Fibroblast of skin of back (primary cell): ENCODE measurements at places on chromosomes 2 and 18.
A peak's percentile ranks its signal among the peaks of the same experiment; 100 is the strongest.

GRCh38 chr2:159982270-159982669 is 80.1 kb downstream of the PLA2R1 start:
- DNase-seq, result peak; percentile 43

- DNase-seq, result peak; percentile 62
These were observed 154.2 kb upstream of the CCDC195 start for GRCh38 chr2:224870341-224870740.

DNA sequence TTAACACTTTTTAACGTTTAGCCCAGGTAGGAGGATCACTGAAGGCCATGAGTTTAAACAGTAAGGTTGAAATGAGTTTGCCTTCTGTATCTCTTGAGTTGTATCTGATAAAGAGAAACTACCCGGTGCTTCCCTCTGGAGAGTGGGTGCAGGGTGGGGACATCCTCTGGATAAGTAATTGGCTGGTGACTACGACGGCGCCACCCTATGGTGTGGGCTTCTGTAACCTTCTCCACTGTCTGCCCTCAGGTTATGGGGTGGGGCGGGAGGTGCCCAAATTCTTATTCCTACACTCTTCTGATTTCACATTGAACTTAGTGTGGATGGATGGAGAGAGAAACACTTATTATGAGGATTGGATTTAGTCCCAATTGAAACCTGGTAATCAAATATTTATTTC is 68.8 kb downstream of the LDLRAD4 start:
- DNase-seq, result no peak

DNA sequence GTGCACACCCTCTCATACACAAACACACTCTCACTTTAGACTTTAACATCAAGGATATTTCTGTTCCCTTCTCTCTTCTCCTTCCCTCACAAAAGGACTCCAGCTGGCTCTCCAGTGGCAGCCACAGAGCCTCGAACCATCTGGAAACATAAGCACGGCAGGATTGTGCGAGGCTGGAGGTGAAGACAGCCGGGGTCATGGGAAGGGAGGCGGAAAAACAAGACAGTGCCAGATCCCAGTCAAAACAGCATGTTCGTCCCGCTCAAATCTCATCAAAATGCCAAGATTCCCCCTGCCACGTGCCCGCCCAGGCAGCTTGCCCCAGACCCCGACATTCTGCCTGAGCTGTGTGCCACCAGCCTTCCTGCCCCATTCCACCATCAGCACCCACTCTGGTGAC is 180.3 kb downstream of the ZBTB7C start:
- no peak for DNase-seq

GRCh38 chr2:19690429-19690828 is 211.4 kb downstream of the TTC32 start:
- no peak for DNase-seq

GRCh38 chr2:150467621-150467963 is 19.9 kb downstream of the RND3 start:
- DNase-seq, result no peak

- DNase-seq, result no peak
These were observed 16.1 kb downstream of the NCK2 start for GRCh38 chr2:105760639-105761337.

DNA sequence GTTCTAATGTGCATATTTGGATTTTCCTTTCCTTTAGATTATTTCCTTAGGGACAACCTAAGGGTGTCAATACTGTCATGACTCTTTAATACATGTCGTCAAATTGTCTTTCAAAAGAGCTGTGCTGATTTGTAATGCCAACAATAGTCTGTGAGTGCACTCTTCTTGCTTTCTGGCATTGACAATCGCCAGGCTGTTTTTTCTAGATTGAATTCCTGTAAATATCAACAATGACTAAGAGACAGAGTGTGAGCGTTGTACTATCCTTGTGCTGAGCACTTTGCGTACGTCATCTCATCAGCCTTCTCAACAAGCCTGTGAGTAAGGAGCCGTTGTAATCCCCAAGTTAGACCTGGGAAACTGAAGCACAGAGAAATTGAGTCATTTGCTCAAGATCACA is 96.0 kb downstream of the ACOXL start:
- DNase-seq, result no peak

GRCh38 chr2:63525905-63526304 is 62.4 kb downstream of the WDPCP start:
- no peak for DNase-seq

GRCh38 chr2:46050489-46050888 is 246.7 kb upstream of the EPAS1 start:
- no peak for DNase-seq

- no peak for DNase-seq
These were observed 79.2 kb upstream of the PXDN start for GRCh38 chr2:1823187-1824169.

- DNase-seq, result no peak
These were observed 142.6 kb downstream of the LRRC30 start for GRCh38 chr18:7373441-7373840.

DNA sequence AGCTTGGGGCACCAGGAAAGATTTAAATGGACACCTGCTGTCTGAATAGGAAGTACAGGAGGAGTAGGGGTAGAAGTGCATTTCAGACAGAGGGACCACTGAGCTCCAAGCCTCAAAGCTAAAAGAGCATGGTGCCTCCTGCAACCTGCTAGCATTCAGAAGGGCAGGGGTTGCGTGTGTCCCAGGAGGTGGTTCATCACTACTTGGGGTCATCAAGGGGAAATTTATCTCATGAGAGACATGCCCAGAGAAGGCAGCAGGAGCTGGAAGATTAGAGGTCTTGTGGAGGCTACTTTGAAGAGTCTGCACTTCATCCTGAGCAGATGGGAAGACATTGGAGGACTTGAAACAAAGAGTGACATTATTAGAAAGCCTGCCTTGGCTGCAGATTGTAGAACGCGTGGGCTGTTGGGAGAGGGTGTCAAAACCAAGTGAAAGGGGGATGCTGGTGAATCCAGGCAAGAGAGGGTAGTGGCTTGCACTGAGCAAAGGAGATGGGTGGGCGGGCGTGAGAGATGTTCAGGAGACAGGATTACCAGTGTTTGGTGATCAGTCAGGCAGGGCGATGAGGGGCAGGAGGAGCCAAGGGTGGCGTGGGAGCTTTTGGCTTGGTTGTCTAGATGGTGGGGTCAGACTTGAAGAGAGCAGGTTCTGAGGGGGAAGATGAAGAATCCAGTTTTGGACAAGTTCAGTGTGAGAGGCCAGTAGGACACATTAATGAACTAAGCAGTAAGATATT is 154.0 kb downstream of the DYSF start:
- no peak for DNase-seq

DNA sequence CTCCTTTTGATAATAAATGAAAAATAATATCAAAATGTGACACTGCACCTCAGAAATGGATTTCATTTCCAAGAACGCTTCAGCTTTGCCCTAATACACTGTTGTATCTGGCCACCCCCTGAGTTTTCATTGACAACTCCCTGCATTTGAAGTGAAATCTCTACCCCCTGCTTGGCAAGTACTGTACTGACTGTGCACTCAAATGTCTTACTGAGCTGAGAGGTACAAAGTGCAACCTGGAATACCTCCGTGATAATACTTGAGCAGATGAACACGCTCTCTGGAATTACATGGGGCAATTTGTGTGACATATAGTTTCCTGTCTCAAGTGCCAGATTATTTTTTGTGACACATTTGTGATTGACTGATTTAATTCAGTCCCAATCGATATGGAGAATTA is 231.1 kb downstream of the LRP1B start:
- DNase-seq, result no peak

- no peak for DNase-seq
These were observed 959.4 kb upstream of the GYPC start for GRCh38 chr2:125696560-125696959.

GRCh38 chr2:50749216-50749615 is 282.7 kb downstream of the NRXN1 start:
- peak; percentile 20 for DNase-seq

DNA sequence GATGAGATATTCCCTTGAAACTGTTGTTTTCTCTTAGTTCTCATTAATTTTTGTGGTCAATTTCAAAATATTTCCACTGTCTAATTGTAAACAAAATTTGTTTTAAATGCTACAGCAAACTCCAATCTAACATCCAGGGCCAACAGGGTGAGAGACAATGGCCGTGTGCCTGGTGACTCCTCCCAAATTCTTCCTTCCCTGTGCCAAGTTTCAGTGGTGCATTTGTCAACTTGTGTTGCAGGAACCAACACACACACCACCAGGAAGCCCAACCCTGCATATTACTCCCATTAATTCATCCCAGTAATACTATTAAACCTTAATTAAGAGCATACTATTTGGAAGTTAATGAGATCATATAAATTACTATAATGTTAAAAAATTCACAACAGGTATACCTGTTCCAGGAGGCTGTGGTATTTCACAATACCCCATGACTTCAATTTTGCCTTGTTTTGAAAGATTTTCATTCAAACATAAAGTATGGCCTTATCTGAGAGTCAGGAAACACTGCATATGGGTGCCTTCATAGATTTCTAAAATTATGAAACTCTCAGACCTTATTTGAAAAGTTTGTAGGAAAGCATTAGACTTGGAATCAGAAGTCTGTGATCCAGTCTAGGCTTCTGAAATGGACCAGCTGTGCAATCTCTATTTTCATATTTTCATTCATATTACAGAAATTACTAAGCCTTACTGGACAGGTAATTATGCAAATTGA is 1.1 kb downstream of the SERPINB2 start:
- DNase-seq, result no peak

DNA sequence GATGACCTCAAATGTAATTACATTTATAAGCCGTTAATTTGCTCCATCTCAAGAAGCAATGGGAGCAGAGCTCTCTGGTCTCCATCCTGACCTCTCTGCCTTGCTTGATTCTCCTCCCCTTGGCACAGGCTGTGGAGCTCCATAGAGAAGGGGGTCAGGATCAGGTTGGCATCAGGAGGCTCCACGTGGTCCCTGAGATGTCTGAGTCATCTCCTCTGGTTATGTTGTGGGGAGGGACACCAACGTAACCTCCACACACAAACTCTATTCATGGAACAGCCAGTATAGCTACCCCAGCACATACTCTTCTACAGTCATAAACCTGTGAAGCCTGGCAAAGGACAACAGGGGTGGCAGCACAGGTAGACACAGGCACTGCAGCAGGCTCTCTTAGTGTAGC is 29.0 kb downstream of the TRABD2A start:
- no peak for DNase-seq

- no peak for DNase-seq
These were observed 76.1 kb upstream of the SMIM21 start for GRCh38 chr18:75503615-75504014.

- no peak for DNase-seq
These were observed 5.5 kb downstream of the PDE11A start for GRCh38 chr2:178066890-178067669.

DNA sequence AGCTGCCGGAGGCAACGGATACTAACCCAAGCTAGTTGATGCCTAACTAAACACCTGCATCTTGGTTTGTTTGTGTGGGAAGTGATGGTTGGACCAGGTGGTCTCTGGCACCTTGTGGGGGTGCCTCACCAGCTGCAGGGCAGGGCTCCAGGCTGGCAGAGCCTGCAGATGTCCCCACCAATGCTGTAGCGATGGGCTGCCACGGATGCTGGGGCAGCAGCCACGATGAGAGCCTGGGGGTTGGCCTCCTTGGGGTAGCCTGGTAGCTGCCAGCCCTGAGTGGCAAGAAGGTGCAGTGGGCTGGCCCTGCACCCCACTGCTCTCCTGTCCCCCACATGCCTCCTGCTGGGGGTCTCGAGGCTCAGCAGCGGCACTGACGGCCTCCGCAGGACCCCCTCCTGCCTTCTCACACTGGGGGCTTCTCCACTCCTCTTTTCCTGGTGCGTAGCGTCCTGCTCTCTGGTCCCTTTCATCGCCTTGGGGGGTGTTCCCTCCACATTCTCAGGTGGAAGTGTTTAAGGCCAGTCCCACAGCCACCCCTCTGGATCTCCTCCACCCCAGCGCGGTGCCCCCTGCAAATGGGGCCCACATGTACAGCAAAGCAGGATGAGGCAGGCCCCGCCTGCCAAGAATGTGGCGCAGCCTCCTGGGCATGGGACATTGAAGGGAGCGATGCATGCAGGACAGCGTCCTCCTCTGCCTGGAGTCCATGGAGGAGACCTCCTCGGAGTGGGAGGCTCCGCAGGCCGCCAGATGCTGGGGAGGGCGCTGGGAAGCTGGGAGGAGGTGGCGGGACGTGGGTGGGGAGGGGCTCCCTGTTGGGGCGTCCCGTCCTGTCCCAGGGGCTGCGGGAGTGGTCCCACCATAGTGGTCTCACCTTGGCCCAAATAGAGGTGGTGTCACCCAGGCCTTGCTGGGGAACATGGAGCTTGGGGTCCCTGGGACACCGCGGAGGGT is 173.1 kb downstream of the ASB1 start:
- DNase-seq, result no peak

GRCh38 chr2:73176205-73176880 is 26.0 kb upstream of the NOTO start:
- no peak for DNase-seq

- peak; percentile 18 for DNase-seq
These were observed 1014.3 kb upstream of the CDH2 start for GRCh38 chr18:29191263-29191662.

- no peak for DNase-seq
These were observed 25.1 kb upstream of the SP3 start for GRCh38 chr2:173990245-173990644.

GRCh38 chr18:74963820-74964446 is 245.0 kb downstream of the PTGR3 start:
- DNase-seq, result peak; percentile 56

- no peak for DNase-seq
These were observed 437.4 kb upstream of the SALL3 start for GRCh38 chr18:78542204-78542603.

DNA sequence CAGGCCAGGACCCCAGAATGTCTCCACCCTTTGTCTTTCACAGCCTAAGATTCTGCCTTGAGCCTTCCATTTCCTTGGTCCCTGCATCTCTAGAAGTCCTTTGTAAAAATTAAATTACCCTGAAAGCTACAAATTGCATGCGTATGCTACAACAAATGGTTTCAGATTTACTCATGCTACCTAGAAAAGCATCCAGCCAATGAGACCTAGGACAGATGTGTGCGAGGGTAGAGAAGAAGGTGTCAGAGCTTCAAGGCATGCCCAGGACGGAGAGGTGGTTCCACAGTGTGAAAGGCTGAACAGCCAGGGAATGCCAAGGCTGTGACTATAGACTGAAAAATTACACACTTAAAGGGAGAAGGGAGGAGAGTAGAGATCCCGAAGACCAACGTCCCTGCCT is 40.2 kb downstream of the CCBE1 start:
- DNase-seq, result no peak

DNA sequence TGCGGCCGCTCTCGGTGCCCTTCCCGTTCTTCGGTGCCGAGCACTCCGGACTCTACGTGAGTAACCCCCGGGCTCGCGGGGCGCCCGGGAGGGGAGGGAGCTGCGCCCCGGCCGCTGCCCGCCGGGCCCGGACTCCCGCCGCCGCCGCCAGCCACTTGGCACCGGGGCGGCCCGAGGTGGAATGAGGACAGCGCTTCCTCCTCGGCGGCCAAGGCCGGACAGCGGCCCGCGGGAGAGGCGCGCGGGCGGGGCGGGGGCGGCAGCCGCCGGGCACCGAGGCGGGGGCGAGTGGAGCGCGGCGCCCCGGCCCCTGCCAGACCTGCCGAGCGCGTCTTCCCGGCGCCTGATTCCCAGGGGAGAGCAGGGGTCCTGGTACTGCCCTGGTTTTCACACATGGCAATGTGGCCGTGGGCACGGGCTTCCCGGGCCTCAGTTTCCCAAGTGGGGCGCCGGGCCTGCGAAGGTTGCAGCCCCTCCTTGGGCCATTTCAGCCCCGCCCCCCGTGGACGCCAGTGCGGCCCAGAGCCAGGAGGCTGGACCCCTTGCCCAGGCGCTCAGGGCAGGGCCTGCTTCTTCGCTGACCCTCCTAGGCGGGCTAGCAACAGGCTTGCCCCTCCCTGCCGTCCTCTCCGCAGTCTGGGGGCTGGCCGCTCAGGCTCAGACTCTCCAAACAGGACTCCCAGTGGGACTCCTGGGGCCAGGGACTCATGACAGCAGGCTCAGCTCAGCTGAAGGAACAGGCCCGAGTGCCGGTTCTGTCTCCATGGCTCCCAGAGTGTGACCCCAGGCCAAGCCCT is 775 bp downstream of the SNED1 start:
- DNase-seq, result peak; percentile 13
